ENCODE measurements at places on chromosomes 6 and 20. TPM values are rescaled to one million over a fixed set of nuclear protein-coding genes. Genes with fewer than 3 reads are reported as not detected.

The CRIP3 gene
- not detected for total RNA-seq

The HLA-DRB1 gene
- total RNA-seq = 25.3 TPM

The SLC35F1 gene
- total RNA-seq = under 0.01 TPM

The TRIM26 gene
- 53.9 TPM for total RNA-seq

The TGM3 gene
- not detected for total RNA-seq

The IL17F gene
- total RNA-seq = not detected

The RNGTT gene
- 8.0 TPM for total RNA-seq

The CSNK2B gene
- total RNA-seq = 142 TPM

The C4B gene
- 14.9 TPM for total RNA-seq

The TMEM14A gene
- 21.6 TPM for total RNA-seq

The PRL gene
- total RNA-seq = not detected

The RHAG gene
- not detected for total RNA-seq
